CD4-positive, alpha-beta T cell treated with Interleukin-1 beta for 1 hour (primary cell): ENCODE measurements at places on chromosomes 12 and 14.

DNA sequence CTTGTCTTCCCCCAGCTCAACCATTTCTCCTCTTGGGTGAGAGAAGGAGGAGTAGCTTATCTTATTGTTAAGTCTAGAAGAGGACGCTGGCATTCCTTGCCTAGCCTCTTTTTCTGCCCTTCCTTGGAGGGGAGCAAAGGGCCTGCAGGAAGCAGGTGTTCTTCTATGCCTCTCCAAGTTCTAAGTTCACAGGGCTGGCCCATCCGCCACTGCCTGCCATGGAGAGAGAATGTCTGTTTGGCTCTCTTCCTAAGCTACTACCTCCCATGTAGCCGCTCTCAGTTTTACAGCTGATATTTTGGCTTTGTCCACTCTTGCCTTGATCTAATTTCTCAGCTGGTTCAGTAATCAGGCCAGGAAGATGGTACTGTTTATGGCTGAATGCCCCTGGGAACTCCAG, 201.2 kb downstream of the NTF3 start:
- DNase-seq, result no peak

- DNase-seq, result no peak
Measured at GRCh38 chr12:106042037-106042436, 96.7 kb downstream of the NUAK1 start.

DNA sequence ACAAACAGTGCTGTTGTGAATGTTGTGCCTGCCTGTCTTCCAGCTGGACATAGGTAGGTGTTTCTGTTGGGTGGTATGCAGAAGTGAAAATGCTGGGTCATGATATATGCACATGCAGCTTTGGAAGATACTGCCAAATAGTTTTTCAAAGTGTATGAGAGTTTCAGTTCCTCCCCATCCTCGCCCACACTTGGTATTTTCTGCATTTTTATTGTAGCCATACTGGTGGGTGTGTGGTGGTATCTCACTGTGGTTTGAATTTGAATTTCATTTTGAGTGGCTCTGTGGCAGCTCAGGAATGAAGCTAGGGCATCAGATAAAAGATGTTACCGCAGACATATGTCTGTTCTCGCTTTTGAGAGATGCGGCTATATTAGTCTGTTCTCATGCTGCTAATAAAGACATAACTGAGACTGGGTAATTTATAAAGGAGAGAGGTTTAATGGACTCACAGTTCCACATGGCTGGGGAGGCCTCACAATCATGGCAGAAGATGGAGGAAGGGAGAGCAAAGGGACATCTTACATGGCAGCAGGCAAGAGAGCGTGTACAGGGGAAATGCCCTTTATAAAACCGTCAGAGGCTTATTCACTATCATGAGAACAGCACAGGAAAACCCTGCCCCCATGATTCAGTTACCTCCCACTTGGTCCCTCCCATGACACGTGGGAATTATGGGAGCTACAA, 183.1 kb downstream of the CAND1 start:
- no peak for DNase-seq

GRCh38 chr14:57512220-57512619, 18.6 kb upstream of the CCDC198 start:
- no peak for DNase-seq

GRCh38 chr14:81464253-81465002, 64.3 kb upstream of the STON2 start:
- peak; percentile 82 for DNase-seq

- DNase-seq, result peak; percentile 37
Measured at GRCh38 chr12:13233830-13234641, 37.5 kb downstream of the EMP1 start.

DNA sequence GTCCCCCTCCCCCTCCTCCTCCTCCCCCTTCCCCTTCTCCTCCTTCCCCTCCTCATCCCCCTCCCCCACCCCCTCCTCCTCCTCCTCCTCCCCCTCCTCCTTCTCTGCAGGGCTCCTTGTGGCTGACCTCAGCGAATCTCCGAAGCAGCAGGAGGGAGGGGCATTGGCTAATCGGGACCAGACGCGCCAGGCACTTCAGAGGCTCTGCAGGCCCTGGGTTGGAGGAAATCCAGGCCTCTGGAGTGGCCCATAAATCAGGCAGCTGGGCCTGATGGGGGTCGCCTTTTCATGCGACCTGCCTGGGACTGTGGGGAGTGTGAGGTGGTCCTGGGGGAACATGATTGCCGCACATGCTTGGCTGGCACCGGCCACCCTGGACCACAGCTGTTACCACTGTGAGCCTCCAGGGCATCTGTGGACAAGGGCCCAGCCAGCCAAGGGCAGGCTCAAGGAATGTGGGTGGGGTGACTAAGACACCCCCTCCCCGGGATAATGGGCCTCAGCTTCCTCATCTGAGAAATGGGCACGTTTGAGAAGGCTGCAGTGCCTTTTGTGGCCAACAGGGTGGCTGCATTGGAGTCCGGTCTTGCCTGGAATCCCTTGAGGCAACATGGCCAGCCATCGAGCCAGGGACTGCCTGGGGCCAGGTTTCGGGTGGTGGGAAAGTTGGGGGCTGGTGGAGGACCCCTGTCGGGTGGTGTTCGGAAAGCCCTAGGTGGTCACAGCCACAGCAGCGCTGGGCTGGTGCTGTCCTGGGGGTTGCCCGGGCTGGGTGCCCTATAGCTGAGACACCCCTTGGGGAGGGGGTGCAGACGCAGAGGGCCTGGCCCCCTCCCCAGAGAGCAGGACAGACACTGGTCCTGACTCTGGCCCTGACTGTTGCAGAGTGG, 12.0 kb downstream of the KIF26A start:
- DNase-seq, result no peak

GRCh38 chr14:52891800-52892199, 59.0 kb downstream of the FERMT2 start:
- DNase-seq, result no peak

GRCh38 chr12:34403706-34404376, 381.5 kb downstream of the ALG10 start:
- DNase-seq, result no peak

DNA sequence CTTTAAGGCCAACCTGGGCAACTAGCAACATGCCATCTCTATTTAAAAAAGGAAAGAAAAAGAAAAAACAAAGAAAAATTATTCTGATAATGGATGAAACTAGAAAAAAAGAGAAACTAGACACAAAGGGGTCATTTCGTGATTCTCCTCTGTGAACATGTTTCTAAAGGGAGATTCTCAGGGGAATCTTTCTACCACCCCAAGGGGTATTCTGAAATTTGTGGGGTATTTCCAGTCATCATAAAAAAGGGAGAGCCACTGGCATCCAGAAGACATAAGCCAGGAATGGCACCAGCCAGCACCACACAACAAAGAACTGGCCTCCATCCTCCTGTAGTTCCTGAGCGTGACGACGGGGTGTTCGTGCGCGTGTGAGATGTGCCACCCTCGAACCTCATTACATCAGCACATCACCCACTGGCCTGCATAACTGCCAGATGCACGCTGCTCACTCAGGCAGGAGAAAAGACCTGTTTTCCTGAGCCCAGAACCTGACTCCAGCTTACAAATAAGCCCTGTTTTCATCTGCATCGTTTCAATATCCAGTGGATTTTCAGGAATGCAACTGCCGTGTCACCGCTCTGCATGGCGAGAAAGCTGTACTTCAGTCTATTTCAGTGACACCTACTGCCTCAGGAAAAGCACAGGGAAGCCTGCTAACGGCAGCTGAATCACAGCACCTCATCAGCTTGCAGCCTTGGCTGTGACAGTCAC, 23.9 kb downstream of the STX2 start:
- DNase-seq, result no peak

- no peak for DNase-seq
Measured at GRCh38 chr14:74979442-74980397, 23.0 kb upstream of the EIF2B2 start.

- no peak for DNase-seq
Measured at GRCh38 chr14:41668356-41668755, 61.7 kb downstream of the LRFN5 start.

DNA sequence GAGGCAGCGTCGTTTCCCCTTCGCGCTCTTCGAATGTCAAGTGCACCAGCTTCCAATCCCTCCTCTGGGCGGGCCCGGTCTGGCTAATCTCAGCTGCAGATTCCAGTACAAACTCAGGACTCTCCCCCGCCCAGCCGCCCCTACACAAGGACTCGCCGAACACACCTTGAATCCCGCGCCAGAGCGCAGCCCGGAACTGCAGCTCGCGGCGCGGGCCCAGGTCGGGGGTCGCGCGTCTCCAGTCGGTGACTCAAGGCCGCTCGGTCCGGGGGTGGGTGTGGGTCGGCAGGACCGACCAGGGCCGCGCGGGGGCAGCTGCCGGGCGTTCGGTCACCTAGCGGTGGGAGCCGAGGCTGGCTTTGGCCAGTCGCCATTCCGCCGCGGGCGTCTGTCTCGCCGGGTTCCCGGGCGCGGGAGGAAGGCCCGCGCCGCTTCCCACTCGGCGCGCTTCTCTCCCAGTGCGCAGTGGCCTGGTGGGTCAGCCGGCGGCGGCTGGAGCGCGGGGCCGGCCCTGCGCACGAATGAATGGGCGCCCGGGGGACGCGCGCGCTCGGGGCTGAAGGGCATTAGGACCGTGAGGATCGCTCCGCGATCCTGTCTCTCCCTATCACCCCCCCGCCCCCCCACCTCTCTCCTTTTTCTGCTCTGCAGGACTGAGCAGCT, at the start of gene GALNT16:
GALNT16 (plus strand) TSS at position 632 of the 663 bp plus-strand sequence. CDS start 133 bp downstream, outside the sequence.
- no peak for DNase-seq

- DNase-seq, result no peak
Measured at GRCh38 chr12:30884799-30885198, 41.7 kb upstream of the TSPAN11 start.

GRCh38 chr12:93102312-93102711, 173.2 kb upstream of the EEA1 start:
- no peak for DNase-seq

DNA sequence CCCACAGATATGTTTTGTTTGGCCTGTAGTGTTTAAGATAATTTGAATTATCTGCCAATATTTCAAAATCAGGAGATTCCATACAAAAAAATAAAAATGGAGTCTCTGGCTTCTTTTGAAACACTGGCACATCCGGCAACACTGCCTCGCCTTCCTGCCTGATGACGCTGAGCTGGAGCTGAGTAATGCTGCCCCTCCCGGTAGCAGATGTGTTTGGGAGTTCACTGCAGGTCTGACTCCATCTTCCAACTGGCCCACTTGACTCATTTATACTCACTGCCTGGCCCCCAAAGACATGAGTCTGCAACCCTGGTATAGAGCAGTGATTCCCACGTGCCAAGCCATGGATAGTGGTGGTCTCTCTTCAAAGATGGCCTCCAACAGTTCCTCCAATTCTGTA, 7.4 kb downstream of the CIT start:
- DNase-seq, result no peak

- DNase-seq, result peak; percentile 38
Measured at GRCh38 chr14:105290621-105291346, 10.0 kb downstream of the BRF1 start.

GRCh38 chr14:68297876-68298468, 478.4 kb downstream of the RAD51B start:
- DNase-seq, result no peak

DNA sequence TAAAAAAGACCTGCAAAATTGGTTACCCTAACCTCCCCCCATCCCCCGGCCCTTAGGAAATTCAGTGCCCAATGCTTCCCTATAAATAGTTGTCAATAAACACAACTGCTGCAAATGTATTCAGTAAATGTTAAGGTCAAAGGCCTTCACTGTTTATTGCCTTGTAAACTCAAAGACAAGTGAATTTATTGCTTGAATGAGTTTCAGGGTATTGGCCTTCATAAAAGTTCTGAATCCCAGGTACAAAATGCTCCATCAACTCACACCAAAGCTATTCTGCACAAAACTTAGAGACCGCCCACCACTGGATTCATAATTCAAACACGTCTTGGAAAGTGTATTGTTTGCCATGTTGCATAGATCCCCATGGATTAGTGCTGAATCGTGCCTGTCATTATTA, 63.3 kb upstream of the CDKN3 start:
- no peak for DNase-seq

DNA sequence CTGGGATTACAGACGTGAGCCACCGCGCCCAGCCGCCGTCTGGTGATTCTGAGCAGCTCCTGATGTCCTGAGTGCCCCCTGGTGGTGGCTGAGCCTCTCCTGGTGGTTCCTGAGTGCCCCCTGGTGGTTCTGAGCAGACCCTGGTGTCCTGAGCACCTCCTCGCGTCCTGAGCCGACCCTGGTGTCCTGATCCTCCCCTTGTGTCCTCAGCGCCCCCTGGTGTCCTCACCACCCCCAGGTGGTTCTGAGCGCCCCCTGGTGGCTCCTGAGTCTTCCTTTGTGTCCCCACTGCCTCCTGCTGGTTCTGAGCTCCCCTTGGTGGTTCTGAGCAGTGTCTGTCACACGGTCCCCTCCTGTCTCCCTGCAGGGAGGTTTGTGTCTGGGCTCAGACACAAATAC, 1304.9 kb downstream of the TMEM121 start:
- DNase-seq, result peak; percentile 67

GRCh38 chr14:63922696-63923421, 70.1 kb downstream of the SYNE2 start:
- DNase-seq, result no peak

DNA sequence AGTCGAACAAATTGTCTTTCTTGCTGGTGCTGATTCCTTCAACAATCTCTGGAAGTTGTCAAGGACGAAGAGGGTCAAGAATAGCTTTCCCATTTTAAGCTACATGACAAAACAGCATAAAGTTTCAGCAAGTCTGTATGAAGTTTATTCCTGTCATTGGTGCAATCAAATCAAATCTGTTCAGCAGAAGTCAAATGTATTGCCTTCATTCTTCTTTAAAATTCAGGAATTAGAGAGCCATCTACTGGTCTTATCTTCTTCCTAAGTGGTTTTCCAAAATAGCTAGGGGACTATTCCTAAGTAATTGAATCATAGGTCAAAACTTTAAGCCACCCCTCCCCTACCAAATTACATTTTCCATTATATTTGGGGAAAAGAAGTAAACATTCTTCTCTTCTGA, 990.2 kb downstream of the GALC start:
- DNase-seq, result no peak

GRCh38 chr12:124506145-124506831, 61.1 kb downstream of the NCOR2 start:
- DNase-seq, result peak; percentile 55

- DNase-seq, result peak; percentile 27
Measured at GRCh38 chr12:74689071-74689655, 151.5 kb downstream of the ATXN7L3B start.

DNA sequence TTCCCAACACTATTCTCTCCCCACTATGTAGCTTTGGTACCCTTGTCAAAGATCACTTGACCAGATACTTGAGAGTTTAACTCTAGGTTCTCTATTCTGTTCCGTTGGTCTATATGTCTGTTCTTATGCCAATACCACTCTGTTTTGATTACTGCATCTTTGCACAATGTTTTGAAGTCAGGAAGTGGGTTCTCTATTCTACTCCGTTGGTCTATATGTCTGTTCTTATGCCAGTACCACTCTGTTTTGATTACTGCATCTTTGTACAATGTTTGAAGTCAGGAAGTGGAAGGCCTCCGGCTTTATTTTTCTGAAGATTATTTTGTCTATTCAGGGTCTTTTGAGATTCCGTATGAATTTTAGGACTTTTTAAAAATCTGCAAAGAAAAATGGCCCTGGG, 2.7 kb upstream of the NDUFA12 start:
- DNase-seq, result no peak
